Stimulated activated CD8-positive, alpha-beta memory T cell treated with anti-CD3 and anti-CD28 coated beads, Interleukin-4, amount 100 ng/mL, for 24 hours (primary cell): ENCODE measurements at places on chromosomes 1 and 21.

GRCh38 chr21:46188226-46189212 lies 4.3 kb upstream of the SPATC1L start:
- DNase-seq, result no peak

DNA sequence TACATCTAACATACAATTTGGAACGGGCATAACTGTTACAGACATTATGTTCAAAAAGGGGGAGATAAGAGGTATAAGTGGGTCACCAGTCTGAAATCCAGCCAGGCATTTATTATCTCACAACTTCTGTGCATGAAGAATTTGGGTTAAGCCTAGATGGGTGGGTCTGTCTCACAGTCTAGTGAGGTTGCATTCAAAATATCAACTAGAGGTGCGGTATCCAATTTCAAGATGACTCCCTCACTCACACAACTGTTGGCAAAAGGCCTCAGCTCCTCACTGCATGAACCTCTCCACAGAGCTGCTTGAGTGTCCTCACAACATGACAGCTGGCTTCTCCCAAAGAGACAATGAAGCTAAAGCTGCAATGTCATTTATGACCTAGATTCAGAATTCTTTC lies 4.7 kb downstream of the AUNIP start:
- DNase-seq, result no peak

DNA sequence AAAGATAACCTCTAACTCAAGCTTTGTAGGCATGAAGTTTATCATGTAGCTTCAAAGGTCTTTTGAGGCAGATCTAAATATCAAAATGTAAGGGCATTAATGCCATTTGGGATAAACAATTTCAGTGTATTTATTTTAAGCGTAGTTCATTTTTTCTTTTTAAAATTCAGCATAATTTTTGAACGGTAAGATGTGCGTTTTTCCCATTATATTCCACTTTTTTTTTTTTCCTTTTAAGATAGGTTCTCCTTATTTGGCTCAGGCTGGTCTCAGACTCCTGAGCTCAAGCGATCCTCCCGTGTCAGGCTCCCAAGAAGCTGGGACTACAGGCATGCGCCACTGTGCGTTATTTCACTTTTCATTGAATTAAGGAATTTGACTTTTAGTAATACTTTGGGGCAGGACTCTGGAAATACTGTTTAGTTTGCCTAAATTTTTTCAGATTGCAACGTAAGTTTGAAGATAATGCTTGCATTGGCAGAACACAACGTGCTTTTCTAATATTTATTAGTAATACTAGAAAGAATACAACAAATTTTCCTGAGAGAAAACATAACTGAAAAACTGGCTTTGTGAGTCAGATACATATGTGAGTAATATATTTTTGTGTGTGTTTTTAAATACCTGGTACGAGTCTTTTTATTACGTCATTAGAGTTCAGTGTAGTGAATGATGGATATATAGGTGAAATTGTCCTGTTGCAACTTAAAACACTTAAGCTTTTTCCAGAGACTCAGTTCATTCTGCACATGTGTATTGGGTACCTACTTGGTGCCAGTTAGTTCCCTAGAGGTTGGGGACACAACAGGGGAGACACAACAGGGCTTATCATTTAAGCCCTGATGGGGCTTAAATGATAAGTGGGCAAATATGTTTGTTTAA lies 2.2 kb downstream of the RALGPS2 start:
- no peak for DNase-seq

GRCh38 chr1:29152046-29152805 lies 28.5 kb upstream of the TMEM200B start:
- DNase-seq, result no peak

GRCh38 chr21:15617964-15618363 lies 111.8 kb upstream of the USP25 start:
- DNase-seq, result no peak

DNA sequence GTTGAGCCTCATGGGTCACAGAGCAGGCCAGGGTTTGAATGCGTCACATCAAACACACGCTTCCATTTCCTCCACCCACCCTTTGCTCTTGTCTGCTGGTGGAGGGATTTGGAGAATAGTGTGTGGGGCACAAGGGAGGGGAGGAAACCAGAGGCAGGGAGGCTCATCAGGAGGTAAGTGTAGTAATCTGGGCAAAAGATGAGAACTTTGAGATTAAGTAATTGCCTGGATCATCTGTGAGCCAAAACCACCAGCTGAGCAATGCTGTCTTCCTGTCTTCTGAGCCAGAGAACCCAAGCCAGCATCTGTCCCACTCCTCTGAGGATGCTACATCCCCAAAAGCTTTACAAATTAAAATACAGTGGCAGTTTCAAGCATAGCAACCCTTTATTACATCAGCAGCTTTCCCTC lies 45.2 kb downstream of the C8B start:
- DNase-seq, result no peak
